Activated CD4-positive, CD25-positive, alpha-beta regulatory T cell (primary cell): ENCODE measurements at places on chromosomes 2 and 18.

DNA sequence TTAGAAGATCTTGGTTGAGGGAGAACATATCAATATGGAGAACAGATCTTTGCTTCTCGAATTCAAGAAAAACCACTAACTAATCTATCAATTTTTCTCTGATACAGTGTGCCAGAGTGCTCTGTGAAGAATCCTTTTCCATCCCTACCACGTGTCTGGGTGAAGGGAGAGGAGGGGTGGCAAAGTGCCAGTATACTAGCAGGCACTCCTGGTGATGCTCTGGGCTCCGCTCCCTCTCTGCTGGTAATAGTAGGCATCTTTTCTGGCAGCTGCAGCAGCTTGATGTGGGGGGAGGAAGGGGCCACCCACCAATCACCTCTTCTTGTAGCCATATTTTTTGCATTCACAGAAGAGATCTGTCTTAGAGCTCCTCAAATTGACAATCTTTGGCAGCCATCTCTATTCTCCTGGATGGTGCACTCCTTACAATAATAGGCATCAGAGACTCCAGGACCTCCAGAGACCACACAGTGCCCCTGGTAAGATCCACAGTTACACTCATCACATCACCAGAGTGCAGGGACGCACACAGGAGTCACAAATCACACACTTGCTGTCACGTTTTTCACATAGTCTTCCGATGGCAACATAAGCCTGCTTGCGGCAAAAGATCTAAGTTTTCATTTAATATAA, 15.7 kb downstream of the STK39 start:
- DNase-seq = no peak

- DNase-seq = no peak
Measured at GRCh38 chr2:152376968-152377367, 42.0 kb downstream of the FMNL2 start.

- no peak for DNase-seq
Measured at GRCh38 chr18:54958704-54959625, at the start of gene CCDC68. TSS of gene CCDC68 (minus strand) at chr18:54959461. CDS start at chr18:54942791, 16,670 bp downstream.

DNA sequence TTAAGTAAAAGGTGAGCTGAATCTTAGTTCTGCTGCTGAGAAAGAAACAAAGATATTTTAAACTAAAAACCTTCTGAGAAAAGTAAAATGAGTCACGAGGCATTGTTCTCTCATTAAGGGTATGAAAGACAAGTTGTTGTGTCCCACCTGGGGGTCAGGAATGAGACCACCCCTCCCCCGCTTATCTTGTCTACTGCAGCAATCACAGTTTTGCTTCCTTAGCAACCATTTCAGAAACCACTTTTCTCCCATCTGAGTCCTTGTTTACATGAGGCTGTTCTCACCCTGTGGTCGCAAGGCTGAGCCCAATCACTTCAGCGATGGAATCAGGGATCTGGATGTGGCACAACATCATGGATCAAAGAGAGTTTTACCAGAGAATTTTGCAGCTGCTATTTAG, 377.6 kb upstream of the NETO1 start:
- DNase-seq = no peak

DNA sequence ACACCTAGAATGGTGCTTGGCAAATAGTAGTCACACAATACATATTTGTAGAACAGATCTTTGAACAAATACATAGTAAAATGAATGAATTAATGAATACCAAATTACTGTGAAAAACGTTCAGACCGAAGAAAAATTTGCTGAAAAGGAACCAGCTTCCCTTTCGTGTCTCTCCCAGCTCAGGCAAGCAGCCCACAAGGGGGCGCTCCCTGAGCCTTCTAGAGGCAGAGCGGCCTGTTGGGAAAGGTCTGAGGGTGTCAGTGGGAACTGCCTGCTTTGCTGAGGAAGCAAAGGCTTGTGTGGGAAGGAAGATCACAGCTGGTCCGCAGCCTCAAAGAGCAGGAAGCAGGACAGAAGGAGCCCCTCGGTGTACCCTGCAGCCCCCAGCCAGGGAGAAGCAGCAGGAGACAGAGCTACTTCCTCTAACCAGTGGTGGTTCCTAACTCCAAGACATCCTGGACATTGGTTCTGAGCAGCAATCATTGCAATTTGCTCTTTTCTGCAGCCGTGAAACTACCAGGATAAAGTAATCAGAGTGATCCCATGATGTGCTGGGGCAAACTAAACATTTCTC, 231.1 kb downstream of the ANKRD30B start:
- no peak for DNase-seq

DNA sequence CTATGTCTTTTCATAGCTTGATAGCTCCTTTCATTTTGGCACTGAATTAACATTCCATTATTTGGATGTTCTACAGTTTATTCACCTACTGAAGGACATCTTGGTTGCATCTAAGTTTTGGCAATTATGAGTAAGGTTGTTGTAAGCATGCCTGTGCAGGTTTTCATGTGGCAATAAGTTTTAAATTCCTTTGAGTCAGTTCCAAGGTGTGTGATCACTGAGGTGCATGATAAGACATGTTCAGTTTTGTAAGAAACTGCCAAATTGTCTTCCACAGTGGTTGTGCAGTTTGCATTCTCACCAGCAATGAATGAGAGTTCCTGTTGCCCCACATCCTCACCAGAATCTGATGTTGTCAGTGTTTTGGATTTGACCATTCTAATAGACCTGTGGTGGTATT, 24.2 kb downstream of the XDH start:
- DNase-seq = no peak

DNA sequence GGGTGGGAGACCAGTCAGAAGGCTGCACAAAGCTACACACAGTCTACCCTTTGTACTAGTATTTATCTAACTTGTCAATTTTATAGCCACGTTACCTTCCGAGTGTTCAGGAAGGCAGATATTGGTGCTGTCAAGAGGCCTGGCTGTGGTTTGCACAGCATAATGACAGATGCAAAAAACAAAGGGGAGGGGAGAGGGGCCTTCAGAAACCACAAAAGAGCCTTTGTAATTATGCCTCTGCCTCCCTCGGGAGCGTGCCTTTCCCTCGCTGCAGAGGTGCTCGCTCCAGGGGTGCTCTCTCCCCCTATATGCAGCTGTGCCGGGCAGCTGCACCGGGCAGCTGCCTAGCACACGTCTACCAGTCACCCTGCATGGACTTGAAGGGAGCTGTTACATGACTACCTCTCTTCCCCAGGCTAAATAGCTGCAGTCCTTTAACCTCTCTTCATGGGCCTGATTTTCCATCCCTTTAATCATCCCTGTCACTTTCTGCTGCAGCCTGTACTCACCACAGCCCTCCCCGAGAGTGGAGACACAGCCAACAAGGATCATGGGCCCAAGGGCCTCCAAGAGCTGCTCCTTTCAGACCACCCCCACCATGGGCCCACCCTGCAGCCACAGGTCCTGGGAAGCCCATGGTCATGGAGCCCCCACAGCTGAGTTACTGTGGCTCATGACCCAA, 168.4 kb upstream of the PKDCC start:
- DNase-seq = no peak

DNA sequence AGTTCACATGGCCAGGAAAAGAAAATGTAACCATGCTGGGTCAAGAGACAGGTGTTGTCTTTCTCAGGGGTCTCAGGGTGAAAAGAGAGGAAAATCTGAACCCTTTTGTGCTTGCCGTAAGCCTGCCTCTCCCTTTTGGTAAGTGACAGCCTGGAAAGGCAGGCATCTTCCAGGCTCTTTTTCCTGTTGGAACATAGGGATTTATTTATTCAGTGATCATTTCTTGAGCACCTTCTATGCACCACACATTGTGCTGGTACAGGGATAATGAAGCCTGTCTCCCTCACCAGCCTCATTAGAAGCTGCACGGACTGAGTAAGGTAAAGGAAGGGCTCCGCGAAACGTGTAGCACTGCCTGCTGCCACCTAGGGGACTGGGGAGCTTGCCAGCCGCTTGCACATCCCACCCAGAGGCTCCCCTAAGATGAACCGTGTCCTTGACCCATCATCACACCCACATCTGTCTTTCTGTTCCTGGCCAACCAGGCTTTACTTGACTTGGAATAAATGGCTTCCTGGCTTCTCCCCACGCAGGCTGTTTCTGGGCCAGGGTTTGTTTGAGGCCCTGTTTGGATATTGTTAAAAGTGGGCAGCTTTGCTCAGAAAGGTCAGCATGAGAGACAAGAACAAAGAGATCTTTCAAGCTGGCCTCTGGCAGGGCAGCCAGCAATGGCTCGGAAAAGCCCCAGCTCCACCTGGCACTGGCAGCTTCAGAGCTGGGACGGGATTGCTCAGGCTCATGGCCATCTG, 73.3 kb upstream of the MCFD2 start:
- DNase-seq = no peak
